ENCODE measurements at places on chromosomes 13 and 19.

GRCh38 chr13:107743983-107744382 lies 471.4 kb downstream of the LIG4 start:
- DNase-seq, result no peak

DNA sequence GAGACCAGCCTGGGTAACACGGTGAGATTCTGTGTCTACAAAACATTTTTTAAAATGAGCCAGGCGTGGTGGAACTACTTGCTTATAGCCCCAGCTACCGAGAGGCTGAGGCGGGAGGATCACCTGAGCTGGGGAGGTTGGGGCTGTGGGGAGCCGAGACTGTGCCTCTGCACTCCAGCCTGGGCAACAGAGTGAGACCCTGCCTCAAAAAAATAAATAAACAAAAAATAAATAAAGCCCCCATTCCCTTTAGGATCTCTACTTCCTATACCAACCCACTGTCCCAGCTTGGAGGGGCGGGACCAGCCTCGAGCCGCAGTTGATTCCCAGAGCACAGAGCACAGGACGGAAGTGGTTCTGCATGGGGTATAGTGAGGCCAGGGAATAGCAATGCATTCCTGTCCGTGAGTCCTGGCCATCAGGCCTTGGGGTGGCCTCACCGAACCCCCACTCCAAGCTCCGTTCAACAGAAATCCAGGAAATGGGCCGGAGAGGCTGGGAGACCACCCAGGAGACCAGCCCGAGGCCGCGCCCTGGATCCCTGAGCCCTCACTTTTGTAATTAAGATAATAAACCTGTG lies 4.9 kb upstream of the PTBP1 start:
- DNase-seq, result no peak

GRCh38 chr19:41500443-41500842 lies 57.5 kb downstream of the ERICH4 start:
- no peak for DNase-seq

DNA sequence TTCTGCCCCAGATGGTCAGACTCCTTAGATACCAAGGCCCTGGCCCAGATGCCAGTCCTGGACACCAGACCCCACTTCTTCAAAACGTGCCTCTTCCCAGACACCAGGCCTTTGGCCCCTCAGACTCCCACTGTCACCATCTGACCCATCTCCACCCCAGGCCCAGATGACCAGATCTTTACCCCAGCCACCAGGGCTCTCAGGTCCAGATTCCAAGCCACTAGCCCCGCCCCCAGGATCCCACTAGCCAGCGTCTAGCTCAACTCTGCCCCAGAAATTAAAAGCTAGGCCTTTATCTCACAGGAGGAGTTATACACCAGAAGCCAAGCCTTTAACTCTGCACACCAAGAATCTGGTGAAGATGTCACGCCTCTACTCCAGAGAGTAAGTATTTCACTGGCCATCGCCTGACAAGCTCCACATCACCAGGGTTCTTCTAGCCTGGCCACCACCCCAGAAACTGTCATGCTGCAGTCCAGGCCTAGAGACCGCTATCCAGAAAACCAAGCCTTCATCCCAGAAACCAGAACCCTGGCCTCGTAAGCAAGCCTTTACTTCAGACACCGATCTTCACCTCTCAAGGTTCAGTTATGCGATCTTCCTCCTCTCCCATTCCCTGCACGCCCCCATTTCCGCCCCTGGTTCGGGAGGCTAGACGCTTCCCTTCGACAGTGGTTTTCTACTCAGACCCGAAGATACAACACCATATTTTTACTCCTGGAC lies 595 bp downstream of the XAB2 start:
- no peak for DNase-seq

GRCh38 chr13:75425216-75426009 lies 56.6 kb downstream of the TBC1D4 start:
- no peak for DNase-seq

GRCh38 chr19:5880604-5881078 lies 10.3 kb upstream of the FUT5 start:
- DNase-seq, result peak; percentile 37

- DNase-seq, result no peak
These were observed 2.2 kb upstream of the ZNF28 start for GRCh38 chr19:52823676-52824075.

- DNase-seq, result no peak
These were observed 99.5 kb downstream of the KDM4B start for GRCh38 chr19:5068233-5069072.

DNA sequence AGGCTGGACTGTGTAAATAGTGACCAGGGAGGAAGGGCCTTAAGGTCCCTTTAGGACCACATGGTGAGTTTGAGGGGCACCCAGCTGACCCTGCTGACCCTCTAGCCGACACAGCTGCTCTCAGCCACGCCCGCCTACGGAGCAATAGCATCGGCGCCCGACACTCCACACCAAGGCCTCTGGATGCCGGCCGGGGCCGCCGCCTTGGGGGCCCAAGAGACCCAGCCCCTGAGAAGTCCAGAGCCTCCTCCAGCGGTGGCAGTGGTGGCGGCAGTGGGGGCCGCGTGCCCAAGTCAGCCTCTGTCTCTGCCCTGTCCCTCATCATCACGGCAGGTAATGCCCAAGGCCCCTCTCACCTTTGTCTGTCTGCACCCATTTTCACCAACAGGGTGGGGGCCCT lies 8.6 kb upstream of the PIK3R2 start:
- DNase-seq, result no peak

DNA sequence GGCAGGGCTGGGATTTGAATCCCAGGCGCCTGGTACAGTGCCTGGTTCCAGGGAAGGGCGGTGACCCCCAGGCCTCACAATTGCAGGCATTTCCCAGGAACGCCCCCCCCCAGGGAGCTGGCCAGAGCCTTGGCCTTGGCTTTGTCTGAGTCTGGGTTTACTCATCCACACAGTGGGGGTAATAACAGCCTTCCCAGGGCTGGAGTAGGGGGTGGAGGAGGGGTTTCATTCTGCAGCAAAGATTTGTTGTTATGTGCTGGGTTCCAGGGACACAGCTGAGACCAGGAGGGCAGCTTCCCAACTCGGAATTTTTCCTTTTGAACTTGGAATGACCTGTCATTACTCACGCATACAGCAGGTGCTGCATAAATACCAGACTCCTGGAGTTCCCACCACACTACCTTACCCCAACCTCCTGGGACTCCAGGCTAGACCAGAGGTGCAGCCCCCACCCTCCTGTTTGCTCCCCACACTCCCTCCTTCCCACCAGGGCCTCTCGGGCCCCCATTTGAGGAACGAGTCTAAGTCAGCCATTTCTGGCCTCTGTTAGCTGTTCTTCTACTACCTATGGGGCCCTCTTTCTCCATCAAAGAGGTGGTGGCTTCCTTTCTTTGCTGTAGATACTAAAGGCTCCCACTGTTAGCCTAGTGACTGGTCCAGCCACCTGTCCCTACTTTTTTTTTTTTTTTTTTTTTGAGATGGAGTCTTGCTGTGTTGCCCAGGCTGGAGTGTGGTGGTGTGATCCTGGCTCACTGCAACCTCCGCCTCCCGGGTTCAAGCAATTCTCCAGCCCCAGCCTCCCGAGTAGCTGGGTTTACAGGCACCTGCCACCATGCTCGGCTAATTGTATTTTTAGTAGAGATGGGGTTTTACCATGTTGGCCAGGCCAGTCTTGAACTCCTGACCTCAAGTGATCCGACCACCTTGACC lies 1.6 kb upstream of the ADAMTS10 start:
- DNase-seq, result no peak

DNA sequence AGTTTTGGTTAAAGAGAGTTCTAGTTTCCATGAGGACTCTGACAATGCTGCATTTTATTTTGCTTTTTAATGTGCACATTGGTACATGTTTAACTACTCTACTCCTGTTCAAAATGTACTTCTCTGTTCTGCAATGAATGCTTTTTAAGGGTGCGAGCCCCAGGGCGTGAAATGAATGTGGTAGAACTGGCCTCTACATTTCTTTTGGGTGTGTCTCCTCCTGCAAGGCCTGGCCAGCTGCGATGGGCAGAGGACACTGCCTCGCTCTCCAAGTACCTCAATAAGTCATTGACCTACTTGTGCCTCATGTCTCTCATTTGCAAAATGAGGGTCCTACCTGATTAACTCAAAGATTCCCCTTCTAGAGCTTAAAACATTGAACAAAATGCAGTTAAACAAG lies 6.7 kb downstream of the RGS9BP start:
- no peak for DNase-seq

DNA sequence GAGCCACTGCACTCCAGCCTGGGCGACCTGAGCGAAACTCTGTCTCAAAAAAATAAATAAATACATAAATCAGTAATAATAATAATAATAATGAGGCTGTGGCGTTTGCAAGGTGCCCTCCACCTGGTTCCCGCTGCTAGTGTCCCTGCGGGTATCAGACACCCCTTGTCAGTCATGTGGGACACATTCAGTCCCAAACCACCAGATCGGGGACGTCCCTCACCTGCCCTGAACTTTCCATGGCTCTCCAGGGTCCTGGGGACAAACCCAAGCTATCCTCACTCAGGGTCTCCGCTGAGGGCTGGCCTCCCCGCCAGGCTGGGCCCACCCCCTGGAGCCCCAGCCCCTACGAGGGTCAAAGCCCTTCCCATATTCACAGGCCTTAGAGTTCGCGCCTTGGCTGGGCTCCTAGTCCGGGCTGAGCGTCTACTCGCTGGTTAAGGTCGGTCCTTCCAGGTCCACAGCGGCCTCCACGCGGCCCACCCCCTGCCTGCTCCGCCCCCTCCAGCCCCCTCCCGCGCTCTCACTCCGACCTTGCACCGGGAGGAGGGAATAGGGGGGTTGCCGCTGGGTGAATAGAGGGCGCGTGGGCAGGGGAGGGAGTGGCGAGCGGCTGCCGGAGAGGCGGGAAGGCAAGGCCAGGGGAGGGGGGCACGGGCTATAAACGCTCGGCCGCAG lies 349 bp upstream of the KISS1R start:
- DNase-seq, result no peak

GRCh38 chr19:30784850-30785457 lies 412.8 kb downstream of the ZNF536 start:
- no peak for DNase-seq

- DNase-seq, result no peak
These were observed 9.4 kb downstream of the POLRMT start for GRCh38 chr19:623974-624373.

- DNase-seq, result no peak
These were observed 136.1 kb downstream of the KCTD12 start for GRCh38 chr13:76750126-76750525.

GRCh38 chr19:7678971-7679751 lies 1.5 kb upstream of the TRAPPC5 start:
- DNase-seq, result peak; percentile 28

DNA sequence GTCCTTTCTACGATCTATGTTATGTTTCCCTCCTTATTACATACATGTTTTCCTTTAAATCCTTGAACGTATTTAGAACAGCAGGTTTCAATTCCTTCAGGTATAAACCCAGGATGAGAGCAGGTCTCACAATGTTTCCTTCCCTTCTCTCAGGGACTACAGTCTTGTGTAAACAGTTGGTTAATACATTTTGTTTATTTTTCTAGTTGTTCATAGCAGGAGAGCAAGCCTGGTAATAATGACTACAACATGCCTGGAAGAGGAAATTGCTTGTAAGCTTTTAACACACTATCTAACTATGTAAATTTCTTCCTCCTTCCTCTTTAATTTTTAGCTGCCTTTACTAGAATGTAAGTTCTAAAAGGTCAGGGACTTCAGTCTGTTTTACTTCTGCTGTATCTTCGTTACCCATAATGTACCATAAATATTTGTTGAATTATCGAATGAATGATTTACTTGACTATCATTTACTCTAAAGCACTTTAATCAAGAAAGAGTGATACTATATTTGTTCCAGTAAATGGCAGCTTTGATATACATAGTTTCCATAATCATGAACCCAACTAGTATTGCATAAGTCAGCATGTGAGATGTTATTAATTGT lies 28.9 kb upstream of the TNFRSF19 start:
- no peak for DNase-seq

DNA sequence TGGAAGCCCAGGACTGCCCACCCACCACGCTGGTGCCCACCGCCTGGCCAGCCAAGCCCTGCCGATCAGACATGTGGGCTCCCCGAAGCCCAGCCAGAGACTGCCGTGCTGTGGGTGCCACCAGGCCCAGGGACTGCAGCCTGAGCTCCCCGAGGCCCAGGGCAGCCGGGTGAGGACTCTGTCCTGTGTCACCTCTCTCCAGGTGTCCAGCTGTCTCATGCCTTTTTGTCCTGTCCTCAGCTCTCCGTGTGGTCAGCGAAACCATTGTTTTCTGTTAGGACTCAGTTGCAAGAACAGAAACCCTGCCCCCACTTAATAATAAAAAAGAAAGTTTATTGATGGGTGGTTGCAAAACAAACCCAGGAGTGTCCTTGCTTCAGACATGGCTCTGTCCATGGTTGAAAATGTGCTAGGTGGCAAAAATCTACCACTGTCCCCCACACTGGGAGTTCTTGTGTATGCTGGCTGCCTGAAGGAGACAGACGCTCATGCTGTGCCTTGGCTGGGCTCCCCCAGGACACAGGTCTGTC lies 9.9 kb downstream of the PLEKHF1 start:
- DNase-seq, result no peak

GRCh38 chr13:44814836-44815235 lies 174.4 kb downstream of the NUFIP1 start:
- DNase-seq, result no peak

DNA sequence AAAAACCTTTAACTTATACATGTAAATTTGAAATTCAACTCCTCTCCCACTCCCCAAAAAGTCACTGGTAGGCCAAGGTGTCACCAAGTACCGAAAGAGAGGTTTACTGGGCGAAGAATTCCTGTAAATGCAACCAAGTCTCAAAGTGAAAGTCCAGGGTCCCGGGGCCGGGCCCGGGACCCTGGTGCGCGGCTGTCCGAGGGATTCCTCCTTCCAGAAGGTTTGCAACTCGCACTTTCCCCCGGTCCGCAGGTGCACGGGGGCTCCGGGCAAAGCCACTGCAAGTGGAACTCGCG lies 1.1 kb downstream of the STK24 start:
- DNase-seq, result no peak

GRCh38 chr13:43728421-43728820 lies 58.4 kb downstream of the ENOX1 start:
- no peak for DNase-seq

- DNase-seq, result no peak
These were observed 512 bp downstream of the CC2D1A start for GRCh38 chr19:13906521-13906904.

GRCh38 chr19:28971049-28971448 lies 241.9 kb downstream of the UQCRFS1 start:
- no peak for DNase-seq

GRCh38 chr13:26348966-26349365 lies 95.0 kb downstream of the CDK8 start:
- DNase-seq, result no peak

All from SHP77 treated with DMSO at 0.1 percent for 48 hours (cell line).